ENCODE measurements at places on chromosomes 3 and 15.

DNA sequence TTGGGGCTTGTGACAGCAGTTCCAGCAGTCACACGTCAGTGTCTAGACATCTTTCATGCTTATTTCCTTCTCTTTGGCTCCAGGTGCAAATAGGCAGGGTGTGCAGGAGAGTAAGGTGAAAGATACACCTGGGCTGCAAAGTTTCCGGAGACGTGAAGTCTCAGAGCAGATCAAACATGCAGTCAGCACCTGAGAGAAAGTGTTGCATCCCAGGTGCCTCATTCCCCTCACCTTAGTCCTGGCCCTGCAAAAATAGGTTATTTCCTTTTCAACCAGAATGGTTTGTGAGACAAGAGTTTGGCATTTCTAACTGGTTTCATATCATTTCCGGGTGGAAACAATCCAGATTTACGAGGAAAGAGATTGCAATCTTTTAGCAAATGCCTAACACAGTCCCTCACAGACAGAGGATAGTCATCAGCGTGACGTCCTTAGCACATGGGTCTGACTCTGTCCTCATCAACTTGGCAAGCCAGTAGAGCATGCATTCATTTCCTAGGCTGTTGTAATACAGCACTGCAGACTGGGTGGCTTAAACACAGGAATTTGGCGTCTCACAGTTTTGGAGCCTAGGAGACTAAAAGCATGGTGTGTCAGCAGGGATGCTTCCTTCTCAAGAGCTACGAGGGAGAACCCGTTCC, 58.2 kb upstream of the ARRDC4 start:
- DNase-seq, result no peak

DNA sequence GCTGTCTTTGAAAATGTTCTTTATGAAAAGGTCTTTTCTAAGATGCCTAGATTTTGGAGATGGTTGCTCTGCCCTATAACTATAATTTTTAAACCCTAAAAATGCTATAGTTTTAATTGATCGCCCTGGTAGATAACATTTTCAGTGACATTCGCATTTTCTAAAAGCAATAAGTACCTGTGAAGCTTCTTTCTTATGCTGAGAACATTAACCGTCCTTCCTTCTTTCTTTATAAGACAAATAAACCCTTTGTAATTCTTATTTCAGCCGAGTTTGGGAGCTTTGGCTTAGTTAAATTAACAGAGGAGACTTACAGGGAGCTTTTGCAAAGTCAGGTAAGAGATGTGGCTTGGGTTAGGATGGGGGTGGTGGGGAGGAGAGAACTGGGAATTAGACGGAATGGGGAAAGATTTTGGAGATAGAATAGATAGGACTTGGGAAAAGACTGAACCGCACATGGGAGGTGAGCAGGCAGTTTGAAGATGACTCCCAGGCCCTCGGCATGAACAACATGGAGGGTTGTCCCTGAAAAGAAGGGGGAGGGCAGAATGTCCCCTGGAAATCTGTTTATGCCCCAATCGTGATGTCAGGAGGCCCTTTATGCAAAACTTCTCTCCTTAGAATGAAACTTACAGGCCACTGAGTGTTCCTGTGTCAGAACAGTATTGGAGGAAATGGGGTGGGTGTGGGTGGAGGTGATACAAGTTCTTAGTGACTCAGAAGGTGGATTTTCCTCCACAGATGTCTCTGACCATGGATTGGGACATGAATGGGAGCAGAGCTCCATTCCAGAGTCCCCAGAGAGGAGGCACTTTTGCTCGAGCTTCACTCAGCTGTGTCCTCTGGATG, 76.2 kb upstream of the LARS2 start:
- no peak for DNase-seq

- DNase-seq, result no peak
Observed at GRCh38 chr3:27310688-27311087, 58.5 kb downstream of the NEK10 start.

- no peak for DNase-seq
Observed at GRCh38 chr3:180421221-180421620, 180.7 kb upstream of the TTC14 start.

DNA sequence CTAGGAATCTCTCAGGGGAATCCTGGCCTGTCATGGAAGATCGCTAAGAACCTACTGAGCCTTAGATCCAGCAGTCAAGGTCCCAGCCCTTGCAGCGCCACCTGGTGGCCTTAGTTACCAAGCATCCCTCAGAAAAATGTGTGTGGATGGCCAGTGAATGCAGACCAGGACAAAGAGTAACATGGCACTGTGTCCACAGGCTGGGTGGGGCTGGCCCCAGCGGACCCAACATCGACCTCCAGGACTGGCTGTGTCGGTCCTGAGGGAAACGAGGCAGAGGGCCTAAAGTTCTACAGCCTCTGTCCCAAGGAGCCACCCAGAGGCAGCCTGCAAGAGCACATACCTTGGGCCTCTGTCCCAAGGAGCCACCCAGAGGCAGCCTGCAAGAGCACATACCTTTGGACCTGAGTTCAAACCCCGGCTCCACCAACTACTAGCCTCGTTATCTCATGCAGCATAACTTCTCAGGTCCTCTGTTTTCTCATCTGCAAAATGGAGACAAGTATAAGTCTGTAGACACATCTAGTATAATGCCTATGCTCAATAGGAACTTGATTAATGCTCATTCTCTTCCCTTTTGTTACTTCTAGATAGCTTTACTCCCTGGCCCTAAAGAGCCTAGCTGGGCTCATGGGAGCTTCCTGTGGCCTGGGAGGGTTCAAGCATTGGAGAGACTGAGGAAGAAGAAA, 57.5 kb upstream of the HERC1 start:
- peak; percentile 64 for DNase-seq

- no peak for DNase-seq
Observed at GRCh38 chr3:13676356-13677017, 127.6 kb downstream of the FBLN2 start.

All from NCI-H2171 treated with DMSO at 0.1 percent for 48 hours (cell line).